ENCODE measurements at places on chromosomes 7 and 10.

GRCh38 chr7:80529362-80529761, 17.5 kb upstream of the GNAT3 start:
- DNase-seq, result no peak

- DNase-seq, result no peak
Measured at GRCh38 chr7:21412410-21412851, 15.5 kb upstream of the SP4 start.

DNA sequence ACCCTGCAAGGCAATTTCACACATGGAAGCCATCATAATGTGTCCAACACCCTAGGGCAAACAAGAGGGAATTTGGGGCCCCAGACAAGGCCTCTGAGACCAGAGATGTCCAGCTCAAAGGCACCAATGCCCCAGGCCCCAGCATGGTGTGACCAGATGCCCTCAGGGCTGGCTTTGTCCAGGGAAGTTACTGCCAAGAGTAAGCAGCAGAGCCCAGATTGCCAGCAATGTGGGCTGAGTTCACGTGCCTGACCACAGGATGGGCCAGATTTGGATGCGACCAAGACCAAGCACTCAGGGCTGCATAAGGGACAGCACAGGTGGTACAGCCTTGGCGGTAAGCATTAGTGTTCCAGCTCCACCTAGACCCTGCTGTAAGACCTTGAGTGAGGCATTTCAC, 12.7 kb downstream of the MYOF start:
- DNase-seq, result no peak

GRCh38 chr10:14749070-14749809, 25.5 kb downstream of the FAM107B start:
- peak; percentile 83 for DNase-seq

DNA sequence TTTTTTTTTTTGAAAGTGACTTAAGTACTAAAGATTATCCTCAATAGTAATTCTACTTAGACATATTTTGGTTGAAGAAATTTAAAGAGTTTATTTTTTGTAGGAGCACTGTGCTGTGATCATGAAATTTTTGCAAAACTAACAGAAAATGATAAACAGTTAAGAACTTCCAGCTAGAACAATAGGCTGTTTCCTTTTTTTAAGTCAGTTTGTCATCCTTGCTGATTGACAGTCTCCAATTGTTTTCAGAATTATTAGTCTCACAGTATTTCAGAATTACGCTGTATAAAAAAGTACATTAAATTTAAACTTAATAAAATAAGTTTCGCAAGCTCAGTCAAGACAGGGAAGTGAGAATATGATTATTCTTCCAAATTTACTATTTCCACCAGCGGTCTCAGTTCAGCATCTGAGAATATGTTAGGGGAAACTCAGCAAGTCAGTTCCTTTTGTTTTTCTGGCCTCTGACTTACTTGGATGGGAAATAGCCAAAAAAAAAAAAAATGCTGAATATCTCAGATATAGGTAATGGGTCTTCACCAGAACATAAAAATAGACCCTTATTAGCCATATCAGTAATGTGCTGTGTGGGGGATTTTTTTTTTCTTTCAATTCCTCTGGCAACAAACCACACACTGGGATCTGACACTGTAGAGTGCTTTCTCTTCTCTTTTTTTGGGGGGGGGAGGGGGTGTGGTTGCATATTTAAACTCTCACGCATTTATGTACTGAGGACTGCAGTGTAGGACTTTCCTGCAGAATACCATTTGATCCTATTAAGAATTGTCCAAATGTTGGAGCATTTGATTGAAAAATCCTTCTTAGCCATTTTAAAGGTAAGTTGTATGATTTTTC, at the start of gene CD36:
CD36 (plus strand) TSS at position 732 of the 855 bp plus-strand sequence. CDS start 8,099 bp downstream, outside the sequence.
- peak; percentile 9 for DNase-seq

GRCh38 chr7:44434201-44434600, 56.3 kb downstream of the NUDCD3 start:
- no peak for DNase-seq

GRCh38 chr10:37763132-37763531, 94.3 kb downstream of the ZNF248 start:
- no peak for DNase-seq

DNA sequence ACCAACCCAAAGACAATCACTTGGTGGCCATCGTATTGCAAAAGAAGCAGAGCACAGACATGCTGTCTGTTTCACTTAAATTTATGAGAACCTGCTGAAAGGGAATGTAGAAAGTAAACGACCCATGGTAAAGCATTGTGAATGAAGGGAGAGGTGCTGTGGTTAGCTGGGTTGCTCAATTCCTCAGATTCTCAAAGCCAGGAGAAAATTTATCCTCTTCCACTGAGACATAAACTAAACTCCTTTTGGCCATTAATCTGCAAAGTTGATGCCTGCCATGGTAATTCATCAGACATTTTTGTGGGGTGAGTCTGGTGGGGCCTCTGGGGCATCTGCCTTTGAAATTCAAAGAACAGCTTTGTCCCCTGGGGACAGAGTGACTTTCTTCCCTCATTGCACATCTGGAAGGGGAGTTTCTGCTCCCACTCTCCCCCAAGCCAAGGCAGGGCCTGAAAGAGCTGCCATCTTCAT, 951.0 kb downstream of the LRMDA start:
- DNase-seq, result no peak

DNA sequence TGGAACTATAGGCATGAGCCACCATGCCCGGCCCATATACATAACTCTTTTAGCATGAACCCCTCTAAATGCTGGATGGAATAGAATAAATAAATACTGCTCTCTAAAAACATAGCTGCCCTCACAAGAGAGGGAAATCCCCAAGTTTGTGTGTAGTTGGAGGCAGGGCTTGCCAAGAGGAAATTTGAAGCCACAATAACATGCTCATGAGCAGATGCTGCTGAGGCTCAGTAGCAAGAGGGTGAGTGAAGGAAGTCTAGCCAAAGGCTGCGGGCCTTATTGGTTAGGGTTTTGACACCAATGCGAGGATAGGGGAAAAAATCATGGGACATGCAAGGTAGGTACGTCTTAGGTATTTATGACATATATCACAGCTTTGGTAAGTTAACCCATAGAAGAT, 17.3 kb downstream of the TPK1 start:
- DNase-seq, result no peak
